ENCODE measurements at places on chromosomes 1 and 21.

GRCh38 chr1:28144203-28145135, 32.0 kb downstream of the PTAFR start:
- DNase-seq = no peak

GRCh38 chr1:220873868-220874655, 5.2 kb upstream of the HLX start:
- DNase-seq = peak; percentile 61

- no peak for DNase-seq
Observed at GRCh38 chr21:37593015-37593414, 226.4 kb downstream of the DYRK1A start.

GRCh38 chr1:208122612-208123358, 121.4 kb downstream of the PLXNA2 start:
- DNase-seq = no peak

- DNase-seq = no peak
Observed at GRCh38 chr1:42173961-42174735, 9.6 kb upstream of the GUCA2A start.

DNA sequence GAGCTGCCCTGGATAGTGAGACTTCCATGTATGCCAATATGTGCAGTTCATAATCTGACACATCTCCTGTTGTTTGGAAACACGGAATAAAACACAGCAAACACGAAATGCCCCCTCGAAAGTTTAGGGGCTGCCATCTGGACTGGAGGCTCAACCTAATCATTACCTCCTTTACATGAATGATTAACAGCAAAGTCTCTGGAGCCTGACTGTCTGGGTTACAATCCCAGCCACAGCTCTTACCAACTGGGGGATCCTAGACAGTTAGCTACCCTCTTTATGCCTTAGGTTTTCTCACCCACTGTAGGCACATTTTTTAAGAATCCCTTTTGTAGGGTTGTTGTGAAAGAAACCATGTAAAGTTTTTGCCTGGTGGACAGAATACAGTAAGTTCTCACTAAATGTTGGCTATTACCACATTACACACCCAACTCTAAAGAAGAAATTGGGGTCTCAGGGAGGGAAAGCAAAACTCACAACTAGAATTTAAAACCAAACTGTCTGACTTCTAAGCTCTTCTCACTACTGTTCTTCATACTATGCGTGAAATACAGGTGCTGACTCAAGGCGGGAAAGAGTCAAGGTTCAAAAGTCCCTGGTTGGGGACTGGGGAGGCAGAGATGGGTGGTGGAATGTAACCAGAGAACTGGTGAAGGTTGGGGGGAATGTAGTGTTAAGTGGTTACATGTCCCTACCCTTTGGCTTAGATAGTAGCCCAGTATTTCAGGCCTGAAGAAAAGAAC, 24.2 kb downstream of the CYP4A22 start:
- DNase-seq = no peak

GRCh38 chr1:116927049-116927798, 17.5 kb downstream of the PTGFRN start:
- DNase-seq = no peak

GRCh38 chr1:209435654-209436566, 147.6 kb upstream of the CAMK1G start:
- DNase-seq = no peak

- no peak for DNase-seq
Observed at GRCh38 chr1:174531751-174532150, 84.0 kb downstream of the GPR52 start.

DNA sequence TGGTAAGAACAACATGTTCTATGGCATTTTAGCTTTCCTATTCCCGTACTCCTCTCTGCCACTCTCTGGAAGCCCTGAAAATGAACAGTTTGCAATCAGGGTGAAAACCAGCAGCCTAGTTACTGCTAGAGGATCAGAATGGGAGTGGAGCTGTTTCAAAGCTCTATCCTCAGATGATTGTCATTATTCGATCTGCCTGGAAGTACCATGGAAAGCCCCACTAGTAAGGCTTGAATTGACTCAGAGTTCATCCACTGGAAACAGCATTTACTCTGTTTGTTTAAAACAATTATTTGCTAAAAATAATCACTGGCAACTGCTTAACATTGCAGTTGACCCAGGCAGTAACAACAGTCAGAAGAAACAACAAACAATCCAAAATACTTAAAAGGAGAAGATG, 91.2 kb downstream of the USH2A start:
- no peak for DNase-seq

GRCh38 chr1:104780470-104781078, 1030.9 kb downstream of the AMY1C start:
- no peak for DNase-seq

- no peak for DNase-seq
Observed at GRCh38 chr1:99348397-99349132, 84.3 kb downstream of the PLPPR4 start.

DNA sequence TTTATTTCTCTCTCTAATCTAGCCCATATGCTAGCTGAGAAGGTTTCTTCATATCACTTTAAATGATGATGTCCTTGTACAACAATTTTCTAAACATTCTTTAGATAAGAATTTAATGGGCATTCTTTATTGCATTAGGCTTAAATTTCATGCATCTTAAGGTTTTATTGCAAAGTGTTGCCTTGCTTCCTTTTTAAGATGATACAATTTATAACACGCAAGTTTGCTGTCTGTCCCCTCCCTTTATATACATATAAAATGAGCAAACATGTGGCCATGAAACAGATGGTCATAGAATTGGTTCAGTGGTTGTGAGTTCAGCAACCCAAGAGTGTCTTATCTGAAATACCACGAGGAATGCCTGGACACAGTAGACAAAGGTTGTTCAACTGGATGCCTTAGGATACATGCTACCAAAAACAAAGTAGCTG, 12.1 kb downstream of the NBPF3 start:
- DNase-seq = no peak

DNA sequence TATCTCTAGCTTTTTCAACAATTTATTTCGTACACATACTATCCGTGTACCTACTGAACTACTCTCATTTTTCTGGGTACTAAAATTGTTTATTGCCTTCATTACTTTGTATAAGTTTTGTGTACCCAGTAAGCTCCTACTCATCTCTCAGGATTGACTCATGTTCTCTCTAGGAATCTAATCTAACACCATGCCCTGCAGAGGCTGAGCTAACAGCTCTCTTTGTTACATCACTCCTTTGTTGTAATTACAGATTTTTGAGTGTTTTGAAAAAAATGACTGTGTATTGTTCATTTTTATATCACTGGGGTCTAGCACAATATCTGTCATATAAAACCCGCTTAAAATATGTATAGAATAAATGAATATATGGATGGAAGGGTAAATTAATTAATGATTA, 167.1 kb downstream of the ATP6V1G3 start:
- DNase-seq = no peak

DNA sequence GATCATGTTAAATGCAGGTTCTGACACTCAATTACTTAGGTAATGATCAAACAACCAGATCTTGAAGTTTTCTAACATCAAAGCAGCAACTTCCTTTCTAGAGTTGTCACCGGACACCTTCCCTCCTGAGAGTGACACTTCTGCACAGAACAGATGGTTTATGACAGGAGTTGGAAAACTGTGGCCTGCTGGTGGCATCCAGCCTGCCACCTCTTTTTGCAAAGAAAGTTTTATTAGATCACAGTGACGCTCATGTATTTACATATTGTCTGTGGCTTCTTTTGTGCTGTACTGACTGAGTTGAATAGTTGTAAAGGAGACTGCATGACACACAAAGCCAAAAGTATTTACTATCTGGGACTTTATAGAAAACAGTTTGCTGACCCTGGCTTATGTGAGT, 28.3 kb downstream of the DDR2 start:
- DNase-seq = no peak

Measured in naive thymus-derived CD8-positive, alpha-beta T cell (primary cell).